Progenitor cell of endocrine pancreas (in vitro differentiated cells): ENCODE measurements at places on chromosomes 7 and 10.

DNA sequence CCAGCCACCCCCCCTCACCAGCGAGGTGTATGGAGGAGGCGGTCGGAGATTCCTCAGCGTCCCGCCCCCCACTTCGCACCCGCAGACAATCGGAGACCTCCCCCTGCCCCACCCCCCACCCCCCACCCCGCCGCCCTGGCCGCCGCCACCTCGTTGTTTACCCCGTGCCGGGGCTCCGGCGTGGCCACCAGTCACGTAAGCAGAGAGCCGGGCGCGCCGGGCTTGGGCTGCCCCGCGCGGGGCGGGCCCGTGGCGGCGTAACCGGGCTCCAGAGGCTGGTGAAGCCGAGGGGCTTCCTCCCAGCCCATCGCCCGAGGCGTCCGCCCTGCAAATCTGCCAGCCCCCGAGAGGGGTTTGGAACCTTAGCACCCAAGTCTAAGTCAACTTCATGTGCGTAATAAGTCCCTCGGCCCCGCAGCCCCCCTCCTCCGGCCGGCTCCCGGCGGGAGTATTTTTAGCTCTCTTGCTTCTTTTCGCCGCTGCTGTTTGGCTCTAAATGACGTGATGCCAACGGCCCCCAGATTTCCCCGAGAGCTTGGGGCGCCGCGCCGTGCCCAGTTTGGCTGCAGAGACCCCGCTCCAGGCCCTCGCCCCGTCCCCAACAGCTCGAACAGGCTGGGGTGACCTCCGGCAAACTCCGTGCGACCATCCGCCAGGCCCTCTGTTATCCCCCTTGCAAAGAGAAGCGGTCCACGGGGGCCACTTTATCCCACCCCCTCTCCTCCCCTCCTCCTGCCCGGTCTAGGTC, 2.7 kb downstream of the MXI1 start:
- DNase-seq = peak; percentile 33

DNA sequence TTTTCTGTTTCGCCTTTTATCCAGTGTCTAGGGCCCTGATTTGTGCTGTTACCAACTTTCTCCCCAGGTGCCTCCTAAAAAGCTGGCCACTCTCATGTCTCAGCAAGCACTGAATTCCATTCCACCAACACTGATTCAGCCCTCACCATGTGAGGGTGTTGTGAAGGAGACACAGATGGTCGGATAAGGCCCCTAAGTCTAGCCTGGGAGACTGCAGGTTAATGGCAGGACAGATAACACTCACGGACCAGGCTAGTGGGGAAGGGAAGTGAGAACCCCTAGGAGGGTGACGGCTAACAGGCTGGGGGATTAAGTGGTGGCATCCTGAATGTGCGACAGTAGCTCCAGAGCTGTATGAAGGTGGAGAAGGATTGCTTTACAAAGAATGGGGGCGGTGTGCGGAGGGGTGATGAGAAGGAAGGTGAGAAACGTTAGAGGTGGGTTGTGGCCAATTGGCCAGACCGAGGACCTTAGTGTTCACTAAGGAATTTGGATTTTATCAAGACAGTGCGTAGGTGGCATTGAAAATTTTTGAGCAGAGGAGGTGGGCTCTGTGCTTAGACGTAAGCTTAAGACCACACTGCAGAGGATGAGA, 3.8 kb upstream of the DUSP5 start:
- DNase-seq = no peak

DNA sequence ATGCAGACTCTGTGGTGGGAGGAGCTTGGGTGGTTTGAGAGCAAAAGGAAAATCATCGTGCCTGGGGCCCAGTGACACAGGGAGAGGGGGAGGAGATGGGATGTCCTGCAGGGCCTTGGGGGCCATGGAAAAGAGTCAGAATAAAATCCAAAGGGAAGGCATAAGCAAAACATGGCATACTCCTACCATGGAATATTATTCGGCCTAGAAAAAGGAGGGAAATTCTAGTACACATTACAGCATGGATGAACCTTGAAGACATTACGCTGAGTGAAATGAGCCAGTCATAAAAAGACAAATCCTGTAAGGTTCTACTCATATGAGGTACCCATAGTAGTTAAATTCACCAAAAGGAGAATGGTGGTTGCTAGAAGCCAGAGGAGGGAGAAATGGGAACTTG, 38.7 kb downstream of the STRA8 start:
- no peak for DNase-seq

DNA sequence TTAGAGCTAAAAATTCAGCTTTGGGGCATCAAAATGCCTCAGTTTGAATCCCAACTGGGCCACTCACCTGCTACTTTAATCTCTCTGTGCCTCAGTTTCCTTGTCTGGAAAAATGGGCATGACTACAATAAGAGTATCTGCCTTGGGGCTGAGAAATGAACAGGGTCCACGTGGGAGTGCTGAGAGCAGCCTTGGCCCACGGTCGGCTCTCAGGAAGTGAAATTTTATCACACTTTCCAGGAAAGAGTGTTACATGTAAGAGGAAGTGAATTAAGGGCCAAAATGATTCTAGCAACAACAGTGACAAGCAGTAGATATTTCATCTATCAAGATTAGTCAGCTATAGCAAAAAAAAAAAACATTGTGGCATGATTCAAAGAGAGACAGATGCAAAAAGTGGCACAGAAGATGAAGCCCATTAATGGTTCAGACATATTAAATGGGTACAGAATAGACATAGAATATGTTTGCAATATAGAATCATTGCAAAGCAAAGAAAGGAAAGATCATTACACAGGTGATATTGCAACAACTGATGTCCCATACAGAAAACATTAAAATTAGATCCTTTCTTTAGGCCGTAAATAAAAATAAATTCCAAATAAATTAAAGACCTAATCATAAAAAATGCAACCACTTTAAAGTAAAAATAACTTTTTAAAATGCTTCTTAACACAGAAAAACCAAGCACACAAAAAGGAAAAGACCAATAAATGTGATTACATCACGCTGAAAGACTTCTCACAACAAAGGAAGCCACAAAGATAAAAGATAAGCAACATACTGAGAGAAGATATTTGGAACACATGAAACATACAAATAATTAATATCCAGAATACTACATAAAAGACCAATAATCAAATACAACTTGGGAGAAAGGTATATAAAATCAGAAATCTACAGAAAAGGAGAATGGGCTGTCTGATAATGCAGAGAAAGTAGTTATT, 4.3 kb downstream of the TMEM273 start:
- DNase-seq = no peak

GRCh38 chr10:1644191-1644711, 93.1 kb downstream of the ADARB2 start:
- DNase-seq = no peak

- no peak for DNase-seq
Observed at GRCh38 chr7:154906201-154906600, 96.7 kb downstream of the PAXIP1 start.

- no peak for DNase-seq
Observed at GRCh38 chr7:73719806-73720169, 319 bp upstream of the STX1A start.

GRCh38 chr7:46396481-46396880, 475.4 kb upstream of the IGFBP3 start:
- DNase-seq = no peak

DNA sequence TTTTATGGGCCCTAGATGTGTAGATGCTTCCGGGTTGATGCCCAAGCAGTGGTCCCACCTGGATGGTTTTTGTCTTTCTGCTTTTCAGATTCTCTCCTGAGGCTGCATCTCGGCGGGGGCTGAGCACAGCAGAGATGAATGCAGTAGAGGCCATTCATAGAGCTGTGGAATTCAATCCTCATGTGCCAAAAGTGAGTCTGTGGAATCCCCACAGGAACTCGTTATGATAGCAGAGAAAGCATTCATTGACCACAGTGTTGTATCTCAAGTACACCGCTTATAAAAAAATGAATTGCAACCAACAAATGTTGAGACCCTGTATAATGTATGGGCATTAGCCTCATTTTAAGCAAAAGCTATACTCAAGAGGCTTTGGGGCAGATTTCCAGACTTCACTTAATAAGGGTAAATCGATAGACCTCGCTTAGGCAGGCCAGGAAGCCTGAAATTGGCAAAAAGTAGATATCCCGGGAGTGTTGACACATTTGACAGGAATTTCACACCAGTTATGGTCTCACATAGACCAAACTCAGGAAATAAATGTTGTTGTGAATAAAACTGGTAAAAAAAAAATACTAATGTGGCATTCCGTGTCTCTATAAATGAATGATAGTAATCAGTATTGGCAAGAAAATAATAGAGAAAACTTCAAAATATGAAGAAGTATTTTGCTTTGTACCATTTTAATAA, 132.0 kb downstream of the WNT2 start:
- no peak for DNase-seq

- no peak for DNase-seq
Observed at GRCh38 chr10:50322077-50322476, 70.8 kb upstream of the ASAH2 start.

DNA sequence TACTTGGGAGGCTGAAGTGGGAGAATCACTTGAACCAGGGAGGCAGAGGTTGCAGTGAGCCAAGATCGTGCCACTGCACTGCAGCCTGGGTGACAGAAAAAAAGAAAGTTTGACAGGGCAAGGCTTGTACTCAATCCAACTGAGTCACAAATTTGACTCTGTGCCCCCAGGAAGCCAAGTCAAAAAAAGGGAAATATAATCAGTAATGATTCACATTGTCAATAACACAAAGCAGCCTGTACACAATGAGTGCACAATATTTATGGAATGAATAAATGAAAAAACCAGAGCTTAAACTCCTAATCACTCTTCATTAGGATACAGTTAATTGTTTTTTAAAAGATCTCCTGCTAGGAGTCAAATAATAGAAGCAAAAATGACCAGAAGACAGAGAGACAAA, 6.4 kb downstream of the NAPEPLD start:
- no peak for DNase-seq

GRCh38 chr10:91210014-91210413, 10.4 kb upstream of the PCGF5 start:
- no peak for DNase-seq

DNA sequence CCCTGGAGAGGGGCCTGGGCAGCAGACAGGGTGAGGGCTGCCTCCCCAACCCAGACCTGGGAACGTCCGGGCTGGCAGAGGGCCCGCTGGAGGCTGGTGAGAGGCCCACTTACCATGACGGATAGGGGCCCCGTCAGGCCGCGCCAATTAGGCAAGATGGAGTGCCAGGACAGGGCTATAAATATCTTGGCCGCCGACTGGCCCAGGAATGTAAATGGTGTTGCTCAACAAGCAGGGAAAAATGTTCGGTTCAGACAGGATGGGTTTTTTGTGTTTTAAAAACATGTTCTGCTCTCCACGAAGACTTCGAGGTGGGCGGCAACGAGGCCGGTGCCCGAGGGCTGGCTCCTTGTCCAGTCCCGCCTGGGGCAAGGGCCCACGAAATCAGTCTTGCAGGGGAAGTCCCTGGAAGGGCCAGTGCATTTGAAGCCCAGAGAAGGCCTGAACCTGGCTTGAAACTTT, 35.8 kb upstream of the ELN start:
- DNase-seq = no peak

DNA sequence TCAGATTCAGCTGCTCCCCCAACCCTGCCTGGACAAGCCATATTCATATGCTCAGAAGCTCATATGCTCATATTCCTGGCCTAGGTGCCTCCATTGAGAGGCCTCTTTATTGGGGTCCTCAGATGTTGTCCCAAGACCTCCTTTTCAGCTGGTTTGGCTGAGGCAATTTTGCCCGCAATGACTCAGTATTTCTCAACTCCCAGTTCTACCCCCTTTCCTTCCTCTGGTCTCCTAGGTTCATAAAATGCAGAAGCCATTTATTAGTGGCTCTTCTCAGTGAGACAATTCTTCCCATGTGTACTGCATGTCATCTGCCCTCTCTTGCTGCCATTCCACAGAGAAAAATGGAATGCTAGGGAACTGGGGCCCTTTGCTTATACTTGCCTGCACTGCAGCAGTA, 110.7 kb downstream of the INHBA start:
- no peak for DNase-seq

DNA sequence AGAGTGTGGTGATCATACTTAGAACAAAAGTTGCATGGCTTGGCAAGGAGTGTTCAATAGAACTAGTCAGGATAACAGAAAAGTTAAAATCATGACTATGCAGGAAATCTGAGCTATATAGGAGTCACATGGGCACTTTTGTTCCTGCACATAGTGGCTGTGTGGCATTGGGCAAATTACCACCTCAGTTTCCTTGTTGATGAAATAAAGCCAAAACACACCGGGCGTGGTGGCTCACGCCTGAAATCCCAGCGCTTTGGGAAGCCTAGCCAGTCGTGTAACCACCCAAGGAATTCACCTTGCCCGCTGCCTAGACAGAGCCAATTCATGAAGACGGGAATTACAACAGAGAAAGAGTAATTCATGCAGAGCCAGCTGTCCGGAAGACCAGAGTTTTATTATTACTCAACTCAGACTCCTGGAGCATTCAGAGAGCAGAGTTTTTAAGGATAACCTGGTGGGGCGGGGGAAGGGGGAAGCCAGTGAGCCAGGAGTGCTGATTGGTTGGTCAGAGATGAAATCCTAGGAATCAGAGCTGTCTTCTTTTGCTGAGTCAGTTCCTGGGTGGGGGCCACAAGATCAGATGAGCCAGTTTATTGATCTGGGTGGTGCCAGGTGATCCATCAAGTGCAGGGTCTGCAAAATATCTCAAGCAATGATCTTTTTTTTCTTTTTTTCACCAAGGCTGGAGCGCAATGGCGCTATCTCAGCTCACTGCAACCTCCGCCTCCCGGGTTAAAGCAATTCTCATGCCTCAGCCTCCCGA, 6.4 kb upstream of the MKRN1 start:
- DNase-seq = no peak

DNA sequence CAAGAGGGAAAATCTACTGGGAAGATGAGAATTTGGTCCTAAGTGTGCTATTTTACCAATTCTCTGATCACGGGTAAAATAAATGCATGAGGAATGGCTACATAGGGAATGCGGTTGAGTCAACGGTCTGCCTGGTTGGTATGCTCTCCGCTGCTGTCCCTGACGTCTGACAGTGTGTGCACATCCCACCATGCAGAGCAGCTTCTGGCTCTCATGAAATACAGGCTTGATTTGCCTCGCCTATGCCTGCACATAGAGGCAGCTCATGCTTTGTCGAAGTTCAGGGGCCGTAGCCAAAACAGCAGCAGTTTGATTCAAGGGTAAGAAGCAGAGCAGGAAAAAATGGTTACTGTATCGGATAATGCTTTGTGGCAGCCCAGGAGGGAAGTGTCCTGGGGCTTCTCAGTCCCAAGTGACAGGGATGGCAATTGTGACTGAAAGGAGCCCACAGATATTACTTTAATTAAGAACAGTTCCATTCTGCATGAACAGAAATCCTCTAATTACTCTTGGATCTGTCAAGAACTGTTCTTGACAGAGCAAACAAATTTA, 268.4 kb upstream of the SLC26A5 start:
- DNase-seq = no peak
